NCI-H2107 (cell line): ENCODE measurements at places on chromosomes 12 and 14.

GRCh38 chr12:68675101-68675842, 11.5 kb upstream of the NUP107 start:
- DNase-seq, result no peak

GRCh38 chr12:19646599-19646998, 207.3 kb downstream of the AEBP2 start:
- no peak for DNase-seq

DNA sequence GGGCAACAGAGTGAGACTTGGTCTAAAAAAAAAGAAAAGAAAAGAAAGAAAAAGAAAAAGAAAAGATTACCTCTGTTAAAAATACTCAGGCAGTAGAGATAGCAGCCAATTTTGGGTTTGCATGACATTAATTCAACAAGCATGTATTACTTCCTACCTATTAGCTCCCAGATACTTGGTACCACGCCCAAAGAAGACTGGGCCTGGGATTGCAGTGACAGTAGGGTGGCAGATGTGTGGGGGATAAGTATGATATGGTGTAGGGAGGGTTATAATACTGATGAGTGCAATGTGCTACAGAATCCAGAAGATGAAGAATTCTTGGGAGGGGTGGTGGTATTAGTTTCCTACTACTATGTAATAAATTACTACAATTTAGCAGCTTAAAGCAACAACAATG, 46.4 kb upstream of the FOS start:
- DNase-seq, result no peak

GRCh38 chr14:66234411-66234810, 251.8 kb upstream of the CCDC196 start:
- no peak for DNase-seq

DNA sequence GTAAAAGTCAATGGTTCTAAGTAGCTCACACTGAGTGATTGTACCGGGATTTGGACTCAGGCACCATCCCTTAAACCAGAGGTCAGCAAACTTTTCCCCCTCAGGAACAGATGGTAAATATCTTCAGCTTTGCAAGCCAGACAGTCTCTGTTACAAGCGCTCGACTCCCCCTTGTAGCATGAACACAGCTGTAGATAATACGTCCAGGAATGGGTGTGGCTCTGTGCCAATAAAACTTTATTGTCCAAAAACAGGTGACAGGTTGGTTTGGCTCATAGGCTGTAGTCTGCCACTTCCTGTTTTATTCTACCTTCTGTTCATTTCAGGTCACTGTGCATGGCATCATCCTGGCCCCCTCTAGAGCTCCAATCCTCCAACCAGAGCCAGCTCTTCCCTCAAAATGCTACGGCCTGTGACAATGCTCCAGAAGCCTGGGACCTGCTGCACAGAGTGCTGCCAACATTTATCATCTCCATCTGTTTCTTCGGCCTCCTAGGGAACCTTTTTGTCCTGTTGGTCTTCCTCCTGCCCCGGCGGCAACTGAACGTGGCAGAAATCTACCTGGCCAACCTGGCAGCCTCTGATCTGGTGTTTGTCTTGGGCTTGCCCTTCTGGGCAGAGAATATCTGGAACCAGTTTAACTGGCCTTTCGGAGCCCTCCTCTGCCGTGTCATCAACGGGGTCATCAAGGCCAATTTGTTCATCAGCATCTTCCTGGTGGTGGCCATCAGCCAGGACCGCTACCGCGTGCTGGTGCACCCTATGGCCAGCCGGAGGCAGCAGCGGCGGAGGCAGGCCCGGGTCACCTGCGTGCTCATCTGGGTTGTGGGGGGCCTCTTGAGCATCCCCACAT, 7.6 kb downstream of the BDKRB1 start:
- no peak for DNase-seq

GRCh38 chr14:67357186-67357968, 2.2 kb downstream of the ATP6V1D start:
- no peak for DNase-seq

DNA sequence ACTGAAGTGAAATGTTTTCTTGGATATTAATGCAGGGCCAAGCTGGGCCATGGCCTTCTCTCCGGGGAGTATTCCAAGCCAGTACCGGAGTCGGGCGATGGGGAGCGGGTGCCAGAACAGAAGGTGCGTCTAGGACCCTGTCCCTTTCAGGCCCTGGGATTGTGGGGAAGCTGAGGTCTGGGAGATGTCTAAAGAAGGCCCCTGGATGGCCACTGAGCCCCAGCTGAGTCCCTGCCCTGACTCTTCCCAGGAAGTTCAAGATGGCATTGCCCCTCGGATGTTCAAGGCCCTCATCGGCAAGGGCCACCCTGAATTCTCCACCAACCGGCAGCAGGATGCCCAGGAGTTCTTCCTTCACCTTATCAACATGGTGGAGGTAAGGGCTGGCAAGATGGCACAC, 7.2 kb upstream of the TPI1 start:
- DNase-seq, result no peak

DNA sequence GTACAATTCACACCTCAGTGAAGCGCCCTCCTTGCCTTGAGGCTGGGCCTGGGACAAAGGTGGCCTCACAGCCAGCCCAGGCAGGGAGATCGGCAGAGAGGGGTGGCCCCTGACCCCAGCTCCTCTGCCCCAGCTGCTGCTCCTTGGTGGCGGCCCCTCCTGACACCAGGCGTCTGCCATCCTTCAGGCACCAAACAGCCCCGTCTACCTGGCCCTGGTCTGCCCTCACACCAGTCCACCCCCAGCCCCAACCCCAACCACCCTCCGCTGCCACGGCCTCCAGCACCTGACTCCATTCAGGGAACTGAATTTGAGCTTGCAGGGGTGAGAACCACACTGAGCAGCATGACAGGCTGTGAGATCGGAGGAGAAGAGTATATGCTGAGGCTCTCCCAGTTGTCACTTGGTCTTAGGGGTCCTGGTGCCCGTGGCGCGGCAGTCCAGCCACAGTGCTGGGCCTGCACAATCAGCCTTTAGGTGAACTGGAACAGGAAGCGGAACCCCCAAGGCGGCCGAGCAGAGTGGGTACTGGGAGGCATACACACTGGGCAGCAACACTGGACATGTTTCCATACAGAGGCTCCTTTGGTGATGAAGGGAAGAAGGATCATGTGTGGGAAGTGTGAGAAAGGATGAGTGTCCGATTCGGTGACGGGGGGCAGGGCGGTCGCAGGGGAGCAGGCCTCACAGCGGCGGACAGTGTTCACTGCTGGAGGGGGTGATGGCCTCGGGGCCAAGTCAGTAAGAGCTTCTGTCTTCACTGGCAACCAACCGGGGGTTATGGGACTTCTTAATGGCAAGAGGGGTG, 18.7 kb downstream of the ZFYVE21 start:
- no peak for DNase-seq

GRCh38 chr14:102071283-102071998, 15.4 kb downstream of the HSP90AA1 start:
- no peak for DNase-seq

- DNase-seq, result no peak
Observed at GRCh38 chr14:74568380-74568649, 43.7 kb downstream of the LTBP2 start.

- no peak for DNase-seq
Observed at GRCh38 chr12:32467959-32468863, 68.9 kb downstream of the FGD4 start.

DNA sequence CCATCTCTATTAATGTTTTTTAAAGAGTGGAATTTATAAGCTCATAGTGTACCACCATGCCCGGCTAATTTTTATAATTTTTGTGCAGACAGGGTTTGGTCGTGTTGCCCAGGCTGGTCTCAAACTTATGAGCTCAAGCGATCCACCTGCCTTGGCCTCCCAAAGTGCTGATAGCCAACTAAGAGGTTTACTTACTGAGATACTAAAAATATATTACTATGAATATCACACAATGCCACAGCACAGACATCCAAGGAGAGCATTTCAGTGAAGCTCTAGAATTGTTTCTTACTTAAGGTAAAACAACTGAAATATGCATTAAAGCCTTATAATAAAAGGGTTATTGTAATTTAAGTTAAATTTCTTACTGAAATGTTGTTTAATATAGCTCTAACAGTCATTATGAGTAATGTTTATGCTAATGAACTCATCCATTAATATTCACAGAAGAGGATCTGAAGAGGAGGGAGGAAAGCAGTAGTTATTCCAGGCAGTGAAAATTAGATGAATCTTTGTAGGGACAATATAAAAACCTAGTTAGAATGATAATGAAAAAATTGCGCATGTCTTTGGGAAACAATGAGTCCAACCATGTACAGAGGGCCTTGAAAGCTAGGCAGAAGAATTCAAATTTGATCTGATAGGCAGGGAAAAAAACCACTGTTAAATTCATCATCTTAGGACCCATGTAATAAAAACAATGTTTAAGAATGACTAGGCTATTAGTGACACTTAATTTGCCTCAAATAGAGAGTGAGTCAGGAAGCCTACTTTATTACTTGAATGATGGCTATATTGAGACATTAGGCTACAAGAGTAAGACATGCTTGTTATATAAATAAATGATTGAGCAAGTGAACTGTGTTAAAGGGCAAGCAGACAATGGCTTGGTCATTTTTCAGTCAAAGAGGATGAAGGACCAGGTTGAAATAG, 99.2 kb downstream of the SLC41A2 start:
- no peak for DNase-seq

DNA sequence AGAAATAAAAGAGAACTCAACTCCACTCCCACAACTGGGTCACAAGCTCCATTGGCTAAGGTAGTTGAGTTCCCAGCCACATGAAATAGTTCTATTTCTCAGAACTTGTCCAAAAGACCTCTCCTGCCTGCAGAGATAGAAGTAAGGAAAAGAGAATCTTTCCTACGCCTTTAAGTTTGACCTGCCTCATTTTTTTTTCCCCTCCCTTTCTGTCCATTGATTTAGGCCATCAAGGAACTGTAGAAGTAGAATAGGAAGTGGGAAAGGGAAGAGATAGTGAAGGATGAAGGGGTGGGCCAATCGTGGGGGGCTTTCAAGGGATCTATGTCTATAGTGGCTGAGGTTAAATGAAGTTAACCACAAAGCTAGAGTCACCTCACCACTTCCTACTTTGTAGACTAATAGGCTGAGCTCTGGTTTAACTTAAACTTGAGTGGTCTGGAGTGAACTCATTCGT, 13.9 kb upstream of the NUDT4 start:
- DNase-seq, result no peak

- DNase-seq, result no peak
Observed at GRCh38 chr14:23006188-23006534, 3.8 kb downstream of the C14orf93 start.

DNA sequence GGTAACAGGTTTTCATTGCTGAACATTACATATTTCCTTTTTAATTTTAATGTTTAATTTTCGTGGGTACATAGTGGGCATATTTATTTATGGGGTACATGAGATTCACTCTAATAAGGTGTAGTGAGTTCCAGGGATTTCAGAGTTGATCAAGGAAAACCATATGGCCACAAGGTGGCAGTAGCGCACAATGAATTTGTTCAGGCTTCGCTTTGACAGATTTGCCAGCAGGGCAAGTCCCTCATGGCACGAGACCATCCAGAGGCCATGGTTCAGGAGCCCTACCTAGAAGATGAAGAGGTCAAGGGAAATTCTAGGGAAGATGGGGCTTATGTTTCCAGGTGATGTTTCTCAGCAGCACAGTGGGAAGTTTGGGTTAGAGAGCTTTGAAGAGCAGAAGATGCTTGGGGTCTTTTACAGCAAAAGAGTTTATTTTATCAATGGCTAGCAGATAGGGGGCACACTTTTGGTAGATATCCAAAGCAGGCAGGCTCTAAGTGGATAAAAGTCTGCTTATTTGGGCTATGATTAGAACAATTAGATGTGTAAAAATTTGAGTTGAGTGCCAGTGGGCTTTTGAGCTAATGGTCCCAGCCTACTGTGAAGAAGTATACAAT, 1004.4 kb downstream of the AACS start:
- DNase-seq, result peak; percentile 27
